ENCODE measurements at places on chromosomes 2 and 18.

DNA sequence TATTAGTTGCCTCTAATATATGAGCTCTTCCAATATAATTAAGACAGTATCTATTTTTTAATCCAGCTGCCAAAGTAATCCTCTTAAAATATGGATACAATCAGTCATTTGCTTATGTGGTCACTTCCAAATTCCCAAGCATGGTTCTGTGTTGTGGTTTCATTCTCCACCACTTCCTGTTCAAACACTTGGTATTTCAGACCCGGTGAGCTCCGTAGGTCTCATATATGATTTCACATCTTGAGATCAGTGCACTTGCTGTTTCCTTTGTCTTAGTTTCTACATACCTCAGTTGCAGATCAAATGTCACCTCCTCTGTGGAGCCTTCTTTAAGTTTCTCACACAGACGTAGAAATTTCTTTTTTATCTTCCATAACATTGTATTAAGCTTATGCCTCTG lies 254.2 kb downstream of the KCNS3 start:
- DNase-seq, result no peak

DNA sequence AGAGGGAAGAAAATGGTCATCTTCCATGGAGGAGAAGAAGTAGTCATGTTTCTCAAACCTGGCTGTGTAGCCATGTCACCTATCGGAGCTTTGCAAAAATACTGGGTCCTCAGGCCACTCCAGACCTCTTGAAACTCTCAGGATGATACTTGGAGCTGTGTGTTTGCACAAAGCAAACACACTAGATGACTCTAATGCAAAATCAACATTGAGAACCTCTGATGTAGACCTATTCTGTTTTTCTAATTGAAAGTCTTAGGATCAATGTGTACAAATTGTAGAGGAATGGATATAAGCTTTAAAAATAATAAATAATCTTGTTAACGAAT lies 444.3 kb downstream of the RND3 start:
- no peak for DNase-seq

GRCh38 chr2:9382604-9383235 lies 40.6 kb downstream of the ITGB1BP1 start:
- no peak for DNase-seq

- DNase-seq, result peak; percentile 82
Observed at GRCh38 chr2:71498261-71498701, 44.9 kb downstream of the DYSF start.

DNA sequence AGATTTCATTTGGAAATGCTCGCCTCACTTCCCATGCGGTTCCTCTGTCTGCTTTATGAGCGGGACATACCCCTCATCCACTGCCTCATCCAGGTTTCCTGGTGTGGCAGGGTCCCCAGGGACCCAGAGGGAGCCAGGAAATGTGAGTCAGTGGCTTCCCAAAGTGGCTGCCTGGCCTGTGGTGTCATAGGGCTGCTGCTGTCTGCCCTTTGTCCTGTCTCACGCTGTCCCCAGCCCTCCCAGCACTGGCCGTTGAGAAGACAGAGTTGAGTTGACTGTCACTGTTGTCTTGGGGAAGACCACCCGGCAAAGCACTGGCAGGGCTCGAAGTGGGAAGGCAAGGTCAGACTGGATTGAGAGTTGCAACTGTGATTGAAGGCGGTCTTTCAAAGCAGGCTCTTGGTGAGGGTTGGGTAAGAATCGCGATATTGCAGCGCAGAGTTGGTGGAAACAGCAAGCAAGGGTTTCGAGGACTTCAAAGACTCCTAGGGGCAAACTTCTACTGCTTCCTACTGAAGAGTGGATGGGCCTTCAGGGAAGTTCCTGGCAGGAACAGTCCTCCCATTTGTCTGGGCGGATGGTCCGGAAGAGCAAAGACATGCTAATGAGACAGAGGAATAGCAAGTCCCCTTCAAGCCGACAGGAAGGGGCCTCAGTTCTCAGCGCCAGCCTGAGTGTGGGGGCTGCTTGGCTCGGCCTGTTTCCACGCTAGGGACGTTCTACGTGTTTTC lies 33.9 kb downstream of the RAB31 start:
- no peak for DNase-seq

- DNase-seq, result no peak
Observed at GRCh38 chr2:20526160-20526559, 79.3 kb downstream of the RHOB start.

GRCh38 chr2:9230051-9230802 lies 23.6 kb downstream of the ASAP2 start:
- DNase-seq, result no peak

- no peak for DNase-seq
Observed at GRCh38 chr2:131349021-131349420, 14.9 kb downstream of the RAB6D start.

GRCh38 chr18:34862561-34862960 lies 152.5 kb downstream of the DTNA start:
- DNase-seq, result no peak

GRCh38 chr2:155651851-155652250 lies 680.7 kb downstream of the NR4A2 start:
- no peak for DNase-seq

DNA sequence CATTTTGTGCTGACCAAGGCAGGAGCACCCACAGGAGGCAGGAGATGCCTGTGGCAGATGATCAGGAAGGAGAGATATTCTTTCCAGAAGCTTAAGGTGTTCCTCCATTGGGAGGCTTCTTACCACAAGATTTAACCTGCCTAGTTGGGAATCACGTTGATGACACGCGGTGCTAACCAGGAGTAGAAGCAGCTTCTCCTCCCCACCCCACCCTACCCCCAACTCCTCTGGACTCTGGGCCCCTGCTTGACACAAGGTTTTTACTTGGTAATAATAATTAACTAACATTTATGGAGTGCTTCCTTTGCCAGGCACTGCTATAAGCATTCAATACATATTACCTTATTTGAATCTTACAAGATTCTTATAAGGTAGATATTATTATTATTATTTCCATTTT lies 62.5 kb upstream of the PAPOLG start:
- no peak for DNase-seq

DNA sequence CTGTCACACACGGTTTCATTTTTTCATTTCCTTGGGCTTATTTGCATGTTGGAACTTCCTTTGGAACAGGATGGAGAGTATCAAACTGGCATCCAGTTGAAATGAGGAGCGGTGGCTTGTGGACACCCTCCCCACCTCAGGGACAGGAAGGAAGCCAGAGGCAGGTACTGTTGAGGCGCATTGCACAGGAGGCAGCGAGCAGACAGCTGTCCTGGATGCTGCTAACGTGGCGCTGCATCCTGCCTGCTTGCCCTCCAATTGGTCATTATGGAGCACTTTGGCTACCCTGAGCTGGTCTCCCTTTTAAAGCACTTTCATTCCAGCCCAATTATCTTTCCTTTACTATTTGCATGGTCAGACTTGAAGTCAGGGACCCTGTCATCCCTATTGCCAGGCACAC lies 80.7 kb upstream of the ITGA4 start:
- no peak for DNase-seq

DNA sequence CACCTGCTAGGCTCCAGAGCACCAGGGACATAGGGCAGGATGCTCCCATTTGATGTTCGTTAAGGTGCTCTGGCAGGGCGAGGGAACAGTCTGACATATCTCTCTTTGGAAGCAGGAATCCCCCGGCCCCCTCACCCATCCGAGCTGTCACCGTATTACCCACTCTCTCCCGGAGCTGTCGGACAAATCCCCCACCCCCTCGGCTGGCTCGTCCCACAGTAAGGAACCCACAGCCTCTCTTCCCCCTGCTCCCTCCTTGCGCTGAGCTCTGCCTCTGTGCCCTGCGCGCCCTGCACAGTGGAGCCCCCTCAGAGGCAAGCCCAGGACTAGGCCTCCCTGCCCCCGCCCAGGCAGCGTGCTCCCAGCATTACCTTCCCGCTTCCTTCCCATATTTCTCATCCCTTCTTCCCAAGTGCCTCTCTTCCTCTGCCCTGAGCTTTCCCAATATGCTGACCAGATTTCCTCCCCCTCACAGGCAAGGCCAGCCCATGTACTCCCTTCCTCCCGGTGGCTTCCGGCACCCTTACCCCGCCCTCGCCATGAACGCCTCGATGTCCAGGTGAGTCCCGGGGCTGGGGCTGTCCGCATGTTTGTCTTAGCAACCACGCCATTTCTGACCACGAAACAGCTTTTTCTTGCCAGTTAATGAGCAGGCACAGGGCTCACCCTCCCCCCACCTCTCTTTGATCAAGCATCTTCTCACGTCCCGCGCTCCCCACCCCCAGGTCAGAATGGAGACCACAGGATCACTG lies 23.8 kb downstream of the TGOLN2 start:
- DNase-seq, result no peak

GRCh38 chr2:203740871-203741281 lies 34.4 kb downstream of the CD28 start:
- no peak for DNase-seq

DNA sequence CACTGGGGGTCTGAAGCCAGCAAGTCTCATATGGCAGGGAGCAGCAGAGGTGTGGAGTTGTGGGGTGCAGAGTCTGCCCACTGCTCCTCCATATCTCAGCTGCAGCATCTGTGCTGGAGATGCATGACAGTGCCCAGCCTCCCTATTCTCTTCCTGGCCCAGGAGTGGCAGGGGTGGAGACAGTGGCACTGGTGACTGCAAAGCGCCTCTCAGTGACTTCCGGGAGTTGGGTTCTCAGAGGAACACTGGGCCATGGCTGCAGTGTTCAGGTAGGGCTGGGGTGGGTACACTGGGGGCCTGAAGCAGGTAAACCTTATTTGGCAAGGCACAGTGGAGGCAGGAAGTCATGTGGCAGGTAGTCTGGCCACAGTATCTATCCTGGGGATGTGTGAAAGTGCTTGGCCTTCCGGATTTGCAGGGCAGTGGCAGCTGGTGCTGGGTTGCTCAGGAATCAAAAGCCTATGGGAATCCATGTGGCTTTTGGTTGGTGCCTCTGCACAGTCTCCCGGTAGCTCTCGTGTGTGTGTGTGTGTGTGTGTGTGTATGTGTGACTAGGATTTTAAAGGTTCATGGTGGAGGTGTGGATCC lies 60.3 kb upstream of the THUMPD2 start:
- DNase-seq, result no peak

- no peak for DNase-seq
Observed at GRCh38 chr2:150147889-150148683, 339.4 kb downstream of the RND3 start.

- DNase-seq, result no peak
Observed at GRCh38 chr18:28015671-28016070, 161.3 kb downstream of the CDH2 start.

- DNase-seq, result no peak
Observed at GRCh38 chr2:197215748-197216360, 94.7 kb downstream of the ANKRD44 start.

GRCh38 chr18:67525328-67526099 lies 9.0 kb upstream of the DSEL start:
- peak; percentile 94 for DNase-seq

DNA sequence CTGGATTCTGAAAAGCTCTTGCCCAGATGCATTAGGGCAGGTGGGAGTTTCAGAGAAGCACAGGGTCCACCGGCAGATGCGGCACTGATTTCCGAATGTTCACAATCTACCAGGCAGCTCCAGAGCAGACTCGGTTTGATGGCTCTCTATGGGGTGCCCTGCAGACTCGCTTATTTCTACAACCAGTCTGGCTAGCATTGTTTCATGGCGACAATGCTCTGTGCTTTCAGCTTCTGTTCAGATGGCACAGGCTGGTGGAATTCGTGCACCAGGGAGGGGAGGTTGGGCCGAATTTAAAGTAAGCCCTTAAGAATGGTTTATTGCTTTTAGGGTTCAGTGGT lies 9.9 kb downstream of the MYT1L start:
- DNase-seq, result no peak

- peak; percentile 12 for DNase-seq
Observed at GRCh38 chr18:43720041-43720440, 442.8 kb upstream of the SYT4 start.

- no peak for DNase-seq
Observed at GRCh38 chr2:60796573-60797509, 40.8 kb downstream of the PAPOLG start.

GRCh38 chr18:47999801-48000248 lies 69.4 kb upstream of the SMAD2 start:
- no peak for DNase-seq

- DNase-seq, result no peak
Observed at GRCh38 chr2:151241224-151241623, 20.4 kb downstream of the RBM43 start.
